ENCODE measurements at places on chromosomes 3 and 15.

GRCh38 chr3:129504471-129505100 is 23.9 kb upstream of the RHO start:
- no peak for DNase-seq

DNA sequence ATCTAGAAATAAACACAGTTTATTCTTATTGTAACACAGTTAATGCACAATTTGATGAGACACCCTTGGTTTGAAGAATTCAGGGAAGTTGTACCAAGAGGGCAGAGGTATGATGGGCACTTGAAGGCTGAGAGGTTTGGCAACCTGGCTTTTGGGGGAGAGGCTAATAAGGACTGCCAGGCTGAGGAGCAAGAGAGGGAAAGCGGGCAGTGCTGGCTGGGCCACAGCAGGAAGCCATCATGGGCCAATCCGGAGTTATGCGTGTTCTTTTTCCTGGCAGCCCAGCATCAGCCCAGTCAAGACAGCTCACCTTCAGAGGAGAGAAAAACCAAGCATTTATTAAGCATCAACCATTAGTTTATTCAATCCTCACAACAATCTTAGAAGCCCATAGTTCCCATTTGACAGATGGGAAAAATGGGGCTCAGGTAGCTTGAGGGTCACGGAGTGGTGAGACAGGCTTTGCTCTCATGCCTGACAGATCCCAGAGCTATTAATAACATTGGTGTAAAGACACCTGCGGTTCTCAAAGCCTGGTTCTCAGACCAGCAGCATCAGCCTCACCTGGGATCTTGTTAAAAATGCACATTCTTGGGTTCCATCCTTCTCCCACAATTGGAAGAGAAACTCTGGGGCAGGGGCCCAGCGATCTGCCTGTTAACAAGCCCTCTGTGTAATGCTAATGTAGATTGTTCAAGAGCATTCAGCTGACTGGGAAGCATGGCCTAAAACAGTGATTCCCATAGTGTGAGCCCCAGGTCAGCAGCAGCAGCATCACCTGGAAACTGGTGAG is 183.7 kb downstream of the NTRK3 start:
- DNase-seq = no peak

- DNase-seq = no peak
These were observed at the start of gene GCNT3 for GRCh38 chr15:59611276-59612260. Gene GCNT3 (plus strand): TSS chr15:59611783. CDS start chr15:59618239, 6,456 bp downstream.

DNA sequence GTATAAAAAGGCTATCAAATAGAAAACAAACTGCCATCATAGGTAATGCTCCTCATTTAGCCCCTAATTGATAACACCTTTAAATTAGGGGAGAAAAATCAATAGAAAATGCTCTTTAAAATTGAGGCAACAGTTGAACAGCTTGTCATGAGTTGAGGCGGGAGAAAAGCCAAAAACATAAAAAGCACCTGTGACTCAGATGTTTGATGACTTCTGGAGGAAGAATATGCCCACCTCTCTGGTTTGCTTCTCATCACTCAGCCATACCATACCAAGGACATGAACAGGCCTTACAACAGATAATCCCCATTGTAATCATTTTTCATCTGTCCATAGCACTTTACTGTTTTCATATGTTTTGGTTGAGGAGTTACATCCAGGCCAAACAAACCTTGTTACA is 246.0 kb downstream of the MYRIP start:
- no peak for DNase-seq

DNA sequence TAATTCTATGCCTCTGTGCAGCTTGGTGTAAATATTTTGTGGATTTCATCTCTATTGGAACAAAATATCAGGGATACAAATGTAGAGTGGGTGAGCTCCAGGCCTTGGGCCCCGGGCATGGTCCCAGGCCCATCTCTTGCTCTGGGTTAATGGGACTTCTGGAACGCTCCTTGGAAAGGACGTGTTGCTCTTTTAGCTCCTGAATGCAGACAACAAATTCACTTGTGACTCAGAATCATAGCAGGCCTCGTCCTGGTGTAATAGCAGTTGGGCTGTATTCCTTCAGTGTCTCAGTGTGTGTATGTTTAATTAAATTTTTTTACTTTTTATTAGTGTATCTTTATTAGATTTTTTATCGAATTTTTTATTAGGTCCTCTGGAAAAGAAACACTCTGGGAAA is 266.7 kb upstream of the C2CD4B start:
- DNase-seq = no peak

GRCh38 chr15:87401973-87402372 is 854.6 kb downstream of the NTRK3 start:
- DNase-seq = no peak

- DNase-seq = no peak
These were observed 421.8 kb upstream of the TBL1XR1 start for GRCh38 chr3:177618873-177619733.

- no peak for DNase-seq
These were observed 406.8 kb upstream of the ZNF385D start for GRCh38 chr3:22157848-22158247.

DNA sequence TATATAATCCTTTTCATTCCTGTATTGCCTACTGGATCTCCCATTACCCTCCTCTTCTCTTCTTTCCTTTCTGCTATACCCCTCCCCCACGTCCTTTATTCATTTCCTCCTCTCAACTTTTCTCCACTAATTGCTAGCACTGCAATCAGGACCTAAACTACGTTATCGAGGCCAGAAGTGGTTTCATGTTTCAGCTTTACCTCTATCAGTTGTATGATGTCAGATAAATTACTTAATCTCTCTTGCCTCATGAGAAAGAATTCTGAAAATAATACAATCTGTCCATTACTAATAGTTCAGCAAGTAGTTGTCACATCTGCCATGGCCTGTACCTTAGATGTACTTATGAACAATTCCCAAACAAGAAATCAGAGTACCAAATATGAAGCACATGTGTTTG is 10.6 kb downstream of the POPDC2 start:
- DNase-seq = no peak

DNA sequence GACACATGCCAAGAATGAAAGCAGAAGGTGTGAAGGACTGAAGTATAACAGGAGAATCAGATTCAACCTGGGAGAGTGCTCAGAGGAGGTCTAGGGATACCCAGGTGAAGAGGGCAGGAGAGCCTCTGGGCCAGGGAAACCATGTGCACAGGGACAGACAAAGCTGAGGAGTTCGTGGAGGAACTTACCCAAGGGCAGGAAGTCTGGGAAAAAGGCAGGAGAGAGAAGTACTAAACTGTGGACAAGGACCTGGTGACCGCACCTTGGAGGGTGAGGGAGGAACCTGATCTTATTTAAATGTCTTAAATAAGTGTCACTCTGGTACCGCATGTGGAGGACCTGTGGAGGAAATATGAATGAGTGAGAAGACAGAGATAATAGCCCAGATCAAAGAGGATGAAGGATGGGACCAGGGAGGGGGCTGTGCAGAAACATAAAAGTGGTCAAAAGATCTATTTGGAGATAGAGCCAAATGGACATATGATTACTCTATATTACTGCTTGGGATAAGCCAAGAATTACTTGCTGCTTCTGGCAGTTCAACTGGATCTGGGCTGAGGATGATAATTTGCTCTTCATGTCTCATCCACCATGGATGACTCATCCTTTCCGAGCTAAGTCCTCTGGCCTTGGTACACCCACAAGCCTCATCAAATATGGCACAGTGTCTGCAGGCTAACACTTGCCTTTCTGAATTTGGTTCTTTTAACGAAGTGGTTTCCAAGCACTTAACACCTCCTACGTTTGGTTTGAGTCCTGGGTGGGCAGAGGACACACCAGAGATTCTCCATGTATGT is 116.9 kb upstream of the NMNAT3 start:
- no peak for DNase-seq

GRCh38 chr3:21665444-21666100 is 85.4 kb downstream of the ZNF385D start:
- no peak for DNase-seq

DNA sequence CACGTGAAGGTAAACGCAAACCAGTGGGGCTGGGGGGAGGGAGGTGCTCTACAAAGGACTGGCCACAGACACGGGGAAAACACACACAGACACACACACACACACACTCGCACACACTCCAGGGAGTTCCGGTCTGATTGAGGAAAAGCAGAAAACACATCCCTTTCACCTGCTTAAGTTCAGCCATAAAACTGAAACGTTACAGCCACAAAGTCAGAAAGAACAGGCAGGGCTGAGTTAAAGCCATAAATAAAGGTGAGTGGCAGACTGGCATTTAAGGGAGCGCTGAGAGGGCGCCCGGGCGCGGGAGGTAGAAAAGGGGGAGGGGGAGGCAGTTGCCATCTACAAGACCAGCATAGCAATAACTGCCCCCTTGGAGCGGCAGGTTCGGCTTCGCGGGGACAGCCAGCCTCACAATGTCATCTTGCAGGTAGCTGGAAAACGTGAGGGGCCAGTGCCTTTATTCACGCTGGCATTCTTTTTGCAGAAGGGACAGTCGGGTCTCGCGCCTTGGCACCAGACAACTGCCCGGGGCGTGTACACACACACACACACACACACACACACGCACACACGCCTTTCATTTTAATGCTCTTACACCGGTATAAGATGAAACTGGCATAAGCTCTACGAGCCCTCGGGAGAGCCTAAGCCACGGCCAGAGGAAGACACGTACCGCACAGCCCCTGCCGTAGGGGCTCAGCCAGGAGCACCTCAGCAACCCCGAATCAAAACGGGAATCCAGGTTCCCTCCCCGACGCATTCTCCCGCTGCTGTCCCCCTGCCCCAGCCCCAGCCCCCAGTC is 866 bp downstream of the TNIK start:
- DNase-seq = peak; percentile 18

DNA sequence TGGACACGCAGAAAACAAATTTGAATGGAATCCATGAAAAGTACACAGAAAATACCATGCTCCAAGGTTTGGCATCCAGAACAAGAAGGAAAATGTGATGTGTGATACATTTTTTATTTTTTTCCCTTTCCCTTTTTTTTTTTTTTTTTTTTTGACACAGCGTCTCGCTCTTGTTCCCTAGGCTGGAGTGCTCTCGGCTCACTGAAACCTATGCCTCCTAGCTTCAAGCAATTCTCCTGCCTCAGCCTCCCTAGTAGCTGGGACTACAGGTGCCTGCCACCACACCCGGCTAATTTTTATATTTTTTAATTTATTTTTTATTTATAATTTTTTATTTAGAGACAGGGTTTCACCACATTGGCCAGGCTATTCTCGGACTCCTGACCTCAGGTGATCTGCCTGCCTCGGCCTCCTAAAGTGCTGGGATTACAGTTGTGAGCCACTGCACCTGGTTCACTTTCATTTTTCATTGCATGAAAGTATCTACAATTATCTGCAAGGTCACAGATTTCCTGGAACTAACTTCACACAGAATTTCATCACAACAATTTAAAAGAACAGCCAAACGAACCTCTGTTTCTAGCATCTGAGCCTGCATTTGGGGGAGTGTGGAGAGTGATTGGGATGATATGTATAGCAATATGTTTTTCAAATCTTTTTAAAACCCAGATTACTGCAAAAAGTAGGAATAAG is 8.3 kb downstream of the POU1F1 start:
- no peak for DNase-seq

DNA sequence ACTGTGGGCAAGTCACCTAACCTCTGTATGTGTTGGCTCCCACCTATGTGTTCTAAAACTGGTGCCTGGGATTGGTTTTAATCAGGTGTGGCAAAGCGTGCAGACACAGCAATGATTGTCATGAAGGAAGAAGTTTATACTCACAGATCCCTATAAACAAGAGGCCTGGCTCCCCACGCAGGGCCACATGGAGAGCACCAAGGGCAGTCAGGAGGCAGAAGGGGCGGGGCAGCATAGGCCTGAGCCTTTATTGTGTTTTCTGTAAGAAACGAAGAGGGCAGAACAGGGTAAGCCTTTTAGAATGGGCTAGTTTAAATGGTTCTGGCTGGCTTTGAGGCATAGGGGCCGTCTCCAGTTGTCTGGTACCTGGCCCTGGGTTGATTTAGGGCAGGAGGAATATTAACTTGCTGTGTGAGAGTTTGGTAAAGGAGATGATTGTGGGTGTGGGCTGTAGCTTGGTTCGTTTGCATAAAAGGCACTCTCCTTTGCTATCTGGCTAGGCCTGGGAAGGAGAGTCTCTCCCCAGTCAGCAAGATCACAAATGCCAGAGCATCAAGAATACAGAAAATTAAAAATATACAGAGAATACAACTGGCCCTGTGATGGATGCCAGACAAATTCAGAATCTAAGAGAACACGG is 2.2 kb upstream of the FBXW12 start:
- no peak for DNase-seq

- DNase-seq = no peak
These were observed 549.4 kb upstream of the MDFIC2 start for GRCh38 chr3:70861855-70862254.

Measured in amygdala (tissue), 56 donors.